ENCODE measurements at places on chromosomes 3 and 15. TPM values are rescaled to one million over a fixed set of nuclear protein-coding genes. Genes with fewer than 3 reads are reported as not detected.

DNA sequence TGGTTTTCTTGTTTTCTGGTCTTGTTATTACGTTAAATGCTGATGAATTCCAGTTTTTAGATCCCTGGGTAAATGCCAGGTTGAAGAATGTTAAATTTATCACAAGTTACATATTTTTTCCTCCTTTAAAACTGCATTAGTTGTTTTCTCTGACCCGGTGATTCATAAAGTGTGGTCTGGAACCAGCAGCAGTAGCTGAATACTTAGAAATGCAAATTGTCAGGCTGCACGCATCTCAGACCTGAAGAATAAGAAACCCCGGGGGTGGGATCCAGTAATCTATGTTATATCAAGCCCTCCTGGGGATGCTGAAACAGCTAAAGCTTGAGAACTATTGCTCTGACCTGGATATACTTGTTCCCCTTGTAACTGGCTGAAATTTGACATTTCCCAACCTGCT lies 69.1 kb downstream of the PEX5L start:
- no peak for DNase-seq

- no peak for DNase-seq
Observed at GRCh38 chr3:156424758-156425157, 130.2 kb downstream of the SSR3 start.

DNA sequence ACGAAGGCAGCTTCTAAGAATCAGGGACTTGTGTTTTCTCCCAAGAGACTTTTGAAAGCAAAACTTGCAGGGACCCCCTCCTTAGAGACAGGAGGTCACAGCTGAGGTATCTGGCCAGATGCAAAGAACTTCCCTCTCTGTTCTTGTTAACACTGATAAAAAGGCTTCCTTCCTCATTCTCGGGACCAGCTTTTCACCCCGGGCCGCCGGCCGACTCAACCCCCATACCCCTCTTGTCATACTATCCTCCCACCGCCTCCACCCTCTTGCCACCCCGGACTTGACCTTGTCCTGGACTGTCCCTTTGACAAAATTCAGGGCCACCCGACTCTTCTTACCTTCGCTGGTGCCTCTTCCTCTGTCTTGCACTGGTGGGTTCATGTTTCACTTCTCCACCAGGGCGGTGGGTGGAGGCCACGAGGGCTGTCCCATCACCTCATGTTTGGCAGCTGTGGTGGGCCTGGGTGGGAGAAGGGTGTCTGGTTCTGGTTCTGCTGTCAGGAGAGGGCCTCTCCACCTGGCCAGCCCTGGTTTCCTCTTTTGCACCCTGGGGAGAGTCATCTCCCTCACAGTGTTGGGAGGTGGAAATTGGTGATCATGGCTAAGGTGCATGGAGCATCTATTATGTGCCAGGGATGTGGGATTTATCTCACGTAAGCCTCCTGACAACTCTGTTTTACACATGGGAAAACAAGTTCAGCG lies 32.5 kb downstream of the BHLHE40 start:
- DNase-seq: no peak

GRCh38 chr3:40494698-40495097 lies 11.1 kb upstream of the ZNF620 start:
- no peak for DNase-seq

GRCh38 chr15:77591968-77592613 lies 40.6 kb downstream of the LINGO1 start:
- peak; percentile 20 for DNase-seq

- DNase-seq: no peak
Observed at GRCh38 chr3:197858598-197858997, 67.5 kb downstream of the LRCH3 start.

GRCh38 chr3:97884586-97885123 lies 62.8 kb downstream of the CRYBG3 start:
- no peak for DNase-seq

GRCh38 chr3:54781728-54782127 lies 146.1 kb downstream of the LRTM1 start:
- no peak for DNase-seq

MYRIP gene
- total RNA-seq: 12.1 TPM

CRYGS gene
- total RNA-seq: 2.0 TPM

All from right cardiac atrium (tissue), 5 donors.